Stimulated activated CD4-positive, alpha-beta T cell treated with anti-CD3 and anti-CD28 coated beads, TNF-alpha, amount 100 ng/mL, for 48 hours (primary cell): ENCODE measurements at places on chromosomes 5 and 9.

DNA sequence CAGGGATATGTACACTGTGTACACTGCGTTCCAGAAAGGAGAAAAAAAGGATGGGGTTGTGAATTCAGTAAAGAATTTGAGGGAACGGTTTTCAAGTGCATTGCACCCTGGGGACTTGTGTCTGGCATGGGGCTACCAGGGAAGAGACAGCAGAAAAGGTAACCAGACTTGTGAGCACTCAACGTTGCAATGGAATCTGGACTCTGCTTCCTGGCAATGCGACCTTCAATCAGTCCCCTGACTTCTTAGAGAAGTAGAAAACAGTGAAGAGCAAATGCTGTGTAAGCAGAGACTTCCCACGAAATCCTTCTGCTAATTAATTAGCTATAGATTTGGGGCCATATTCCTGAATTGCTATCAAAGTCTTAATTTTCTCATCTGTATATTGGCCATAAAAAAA is 36.3 kb downstream of the MACIR start:
- no peak for DNase-seq

- DNase-seq, result no peak
Measured at GRCh38 chr5:1058083-1058945, 49.7 kb downstream of the NKD2 start.

- no peak for DNase-seq
Measured at GRCh38 chr9:98339987-98340800, 84.7 kb upstream of the TBC1D2 start.

DNA sequence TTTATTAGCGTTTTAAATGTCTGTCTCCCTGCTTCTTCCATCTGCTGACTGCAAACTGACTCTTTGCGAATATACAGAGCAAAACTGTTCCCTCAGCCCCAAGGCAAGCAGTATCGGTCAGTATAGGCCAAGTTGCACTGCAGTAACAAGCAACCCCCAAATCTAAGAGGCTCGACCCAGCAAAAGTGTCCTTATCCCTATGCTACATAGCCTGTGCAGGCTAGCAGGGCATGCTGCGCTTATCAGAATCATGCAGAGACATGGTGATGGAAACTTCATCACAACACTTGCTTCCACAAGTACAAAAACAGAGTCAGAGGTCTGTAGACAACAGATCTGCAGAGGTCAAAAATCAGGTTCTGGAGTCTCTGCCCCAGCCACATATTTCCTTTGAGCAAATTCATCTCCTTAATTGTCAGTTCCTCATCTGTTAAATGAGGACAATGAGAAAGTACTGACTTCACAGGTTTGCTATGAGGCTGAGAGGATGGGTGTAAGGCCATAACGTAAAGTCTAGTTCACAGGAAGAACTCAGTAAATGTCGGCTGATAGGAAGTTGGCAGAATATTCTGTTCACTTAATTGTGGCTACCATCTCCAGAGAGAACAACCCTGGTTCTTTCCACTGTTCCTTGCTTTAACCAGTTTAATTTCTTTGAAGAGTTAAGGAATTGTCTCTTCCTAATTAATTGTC is 9.6 kb upstream of the IL17B start:
- no peak for DNase-seq

GRCh38 chr5:61018062-61018461 is 73.1 kb downstream of the NDUFAF2 start:
- no peak for DNase-seq

DNA sequence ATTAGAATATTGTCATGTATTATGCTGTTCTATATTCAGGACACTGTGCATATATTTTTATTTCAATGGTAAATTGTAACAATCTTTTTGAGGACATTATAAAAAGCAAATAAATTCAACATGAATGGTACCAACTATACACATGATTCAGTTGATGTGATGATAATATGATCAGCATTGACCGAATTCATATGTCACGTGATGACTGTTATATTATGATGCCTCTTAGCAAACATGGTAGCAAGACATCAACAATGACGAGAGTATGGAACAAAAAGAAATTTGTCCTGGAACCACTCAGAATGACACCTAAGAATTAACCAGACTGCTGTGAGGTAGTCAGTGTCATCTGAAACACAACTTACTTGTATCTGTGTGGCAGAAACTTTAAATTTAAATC is 161.5 kb upstream of the OR13F1 start:
- no peak for DNase-seq

GRCh38 chr5:6765612-6766525 is 52.6 kb downstream of the TENT4A start:
- DNase-seq, result peak; percentile 57

DNA sequence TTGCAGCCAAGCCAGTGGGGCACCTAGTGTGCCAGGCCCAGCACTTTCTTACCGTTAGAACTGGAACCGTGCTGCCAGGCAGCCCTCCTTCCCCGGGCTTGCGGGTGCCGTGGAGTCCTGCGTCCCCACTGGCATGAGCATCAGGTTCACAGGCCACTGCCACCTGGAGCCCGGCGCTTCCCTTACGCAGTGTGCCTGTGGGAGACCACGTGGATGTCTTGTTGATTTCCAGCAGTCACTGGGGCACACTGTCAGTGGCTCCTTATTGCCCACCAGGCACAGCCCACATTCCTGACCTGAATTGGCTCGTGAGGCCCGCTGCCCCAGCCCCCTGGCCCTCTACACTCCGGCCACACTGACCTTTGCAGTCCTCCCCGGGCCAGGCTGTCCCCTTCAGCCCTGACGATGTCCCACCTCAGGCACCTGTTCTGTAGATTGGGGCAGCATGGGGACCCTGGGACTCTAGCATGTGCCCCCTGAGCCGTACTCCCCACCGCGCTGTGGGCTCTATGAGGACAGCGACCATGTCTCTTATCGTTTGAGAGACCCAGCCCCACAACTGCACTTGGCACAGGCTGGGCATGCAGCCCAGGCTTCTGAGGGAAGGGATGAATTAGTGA is 10.4 kb upstream of the CEL start:
- DNase-seq, result no peak

GRCh38 chr5:14669975-14670374 is 5.5 kb downstream of the OTULIN start:
- no peak for DNase-seq

- DNase-seq, result no peak
Measured at GRCh38 chr5:80357671-80358070, 37.9 kb downstream of the SPZ1 start.

- no peak for DNase-seq
Measured at GRCh38 chr5:56389261-56389660, 156.1 kb upstream of the ANKRD55 start.

- DNase-seq, result no peak
Measured at GRCh38 chr5:62256161-62257019, 49.6 kb upstream of the KIF2A start.

GRCh38 chr5:14756478-14756877 is 92.0 kb downstream of the OTULIN start:
- no peak for DNase-seq

- DNase-seq, result no peak
Measured at GRCh38 chr5:120538149-120538548, 74.0 kb downstream of the PRR16 start.

DNA sequence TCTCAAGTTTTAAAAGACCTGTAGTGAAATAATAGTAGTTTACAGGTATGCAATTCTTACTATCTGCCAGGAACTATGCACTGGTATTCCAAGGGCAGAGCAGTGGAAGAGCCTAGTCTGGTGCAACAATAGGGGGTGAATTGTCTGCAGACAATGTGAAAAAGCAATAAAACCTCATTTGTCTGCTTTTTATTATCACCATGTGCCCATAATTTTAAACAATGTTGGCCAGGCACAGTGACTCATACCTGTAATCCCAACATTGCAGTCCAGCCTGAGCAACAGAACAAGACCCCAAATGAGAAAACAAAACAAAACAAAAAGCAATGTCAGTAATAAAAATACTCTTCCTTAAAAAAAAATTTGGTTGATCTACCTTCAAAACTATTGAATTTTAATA is 12.2 kb upstream of the SLC44A1 start:
- no peak for DNase-seq

- no peak for DNase-seq
Measured at GRCh38 chr5:5276430-5276829, 136.3 kb downstream of the ADAMTS16 start.

GRCh38 chr5:171747061-171747859 is 38.4 kb upstream of the SMIM23 start:
- DNase-seq, result no peak

GRCh38 chr5:40828690-40829661 is 6.0 kb downstream of the RPL37 start:
- no peak for DNase-seq

GRCh38 chr9:23447166-23447565 is 378.9 kb downstream of the ELAVL2 start:
- no peak for DNase-seq

- DNase-seq, result no peak
Measured at GRCh38 chr9:81146241-81146640, 543.1 kb downstream of the TLE1 start.

DNA sequence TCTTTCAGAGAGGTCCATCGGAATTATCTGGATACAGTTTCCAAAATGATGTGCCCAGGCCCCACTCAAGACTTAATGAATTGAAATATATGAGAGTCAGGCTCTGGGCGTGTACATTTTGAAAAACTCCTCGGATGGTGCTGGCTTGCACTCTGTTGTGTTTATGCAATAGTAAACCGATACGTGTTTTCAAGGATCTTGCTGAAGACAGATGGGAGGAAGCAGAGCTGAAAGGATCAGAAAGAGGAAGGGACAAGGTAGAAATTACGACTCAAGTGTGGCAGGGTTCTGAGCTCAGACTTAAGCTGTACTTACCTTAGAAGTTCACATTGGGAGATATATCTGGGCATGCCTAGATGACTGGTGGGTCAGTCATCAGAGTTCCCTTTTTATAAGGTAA is 13.7 kb upstream of the STOM start:
- DNase-seq, result no peak

GRCh38 chr5:138240650-138241385 is 27.7 kb upstream of the CDC23 start:
- no peak for DNase-seq

- no peak for DNase-seq
Measured at GRCh38 chr9:89532944-89533343, 35.0 kb upstream of the SEMA4D start.

DNA sequence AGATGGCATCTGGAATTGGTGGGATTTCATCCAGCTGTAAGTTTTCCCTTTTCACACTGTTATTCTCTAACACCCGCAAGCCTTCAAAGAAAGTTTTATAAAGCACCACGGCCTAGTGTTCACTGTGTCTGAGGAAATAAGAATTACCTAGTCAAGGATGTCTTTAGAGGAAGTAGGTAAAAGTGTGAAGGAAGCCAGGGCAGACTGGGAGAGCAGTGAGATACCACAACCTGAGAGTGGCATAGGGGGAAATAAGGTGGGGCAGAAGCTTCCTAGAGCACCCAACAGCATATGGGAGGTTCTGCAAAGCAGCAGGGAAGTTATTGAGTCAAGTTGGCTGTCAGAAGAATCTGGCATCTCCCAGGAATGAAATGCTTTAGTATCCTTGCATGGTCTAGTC is 241.2 kb downstream of the CETN3 start:
- no peak for DNase-seq

DNA sequence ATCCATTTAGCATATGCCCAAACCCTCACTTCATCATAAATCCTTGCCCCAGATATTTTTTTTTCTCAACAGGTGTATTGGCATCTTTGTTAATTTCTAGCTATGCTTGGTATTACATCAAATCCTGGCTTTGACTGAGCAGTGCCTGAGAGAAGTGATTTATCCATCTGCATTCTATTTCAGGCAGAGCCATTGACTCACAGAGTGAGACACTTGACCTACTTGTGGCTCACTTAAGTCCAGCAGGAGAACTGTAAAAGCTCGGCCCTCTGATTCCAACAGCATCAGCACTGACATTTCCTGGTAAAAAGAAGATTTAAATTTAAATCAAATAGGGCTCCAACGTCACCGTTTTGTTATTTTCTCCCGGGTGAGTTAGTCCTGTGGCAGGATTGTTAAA is 93.4 kb downstream of the PLK2 start:
- DNase-seq, result no peak

DNA sequence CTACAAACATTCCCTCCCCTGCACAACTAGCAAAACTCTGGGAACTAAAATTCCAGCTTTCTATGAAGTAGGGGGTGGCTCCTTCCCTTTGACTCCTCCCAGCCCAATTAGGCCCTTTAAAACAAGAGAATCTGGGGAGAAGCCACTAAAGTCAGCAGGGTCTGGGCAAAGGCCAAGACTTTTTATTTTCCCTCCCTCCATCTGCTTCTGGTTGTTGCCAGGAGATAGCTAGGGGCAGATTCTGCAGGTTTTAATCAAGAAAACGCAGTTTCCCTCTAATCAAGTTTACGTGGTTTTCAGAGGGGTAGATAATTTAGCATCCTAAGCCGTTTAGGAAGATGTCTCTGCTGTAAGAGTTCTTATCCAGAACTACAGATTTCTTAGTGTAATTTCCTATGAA is 114.5 kb upstream of the CDH6 start:
- DNase-seq, result no peak

DNA sequence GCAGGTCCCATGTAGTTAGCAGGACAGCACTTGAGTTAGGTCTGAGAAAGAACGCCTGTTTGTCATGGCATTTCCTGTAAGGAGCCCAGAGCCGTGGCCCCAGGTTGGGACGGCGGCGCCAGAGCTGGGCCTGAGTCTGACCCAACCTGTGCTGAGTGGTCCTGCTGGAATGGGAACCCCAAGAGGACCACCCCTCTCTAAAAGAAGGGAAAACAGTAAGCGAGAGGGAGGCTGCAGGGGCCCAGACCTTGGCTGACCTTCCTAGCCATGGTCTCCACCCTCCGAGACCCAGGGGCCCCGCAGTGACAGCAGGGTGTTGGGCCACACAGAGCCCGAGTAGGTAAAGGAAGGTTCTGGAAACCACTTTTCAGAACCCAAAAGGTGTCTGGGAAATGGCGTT is 1.8 kb upstream of the LRRC14B start:
- DNase-seq, result no peak

GRCh38 chr5:15630441-15630840 is 130.5 kb downstream of the FBXL7 start:
- no peak for DNase-seq

DNA sequence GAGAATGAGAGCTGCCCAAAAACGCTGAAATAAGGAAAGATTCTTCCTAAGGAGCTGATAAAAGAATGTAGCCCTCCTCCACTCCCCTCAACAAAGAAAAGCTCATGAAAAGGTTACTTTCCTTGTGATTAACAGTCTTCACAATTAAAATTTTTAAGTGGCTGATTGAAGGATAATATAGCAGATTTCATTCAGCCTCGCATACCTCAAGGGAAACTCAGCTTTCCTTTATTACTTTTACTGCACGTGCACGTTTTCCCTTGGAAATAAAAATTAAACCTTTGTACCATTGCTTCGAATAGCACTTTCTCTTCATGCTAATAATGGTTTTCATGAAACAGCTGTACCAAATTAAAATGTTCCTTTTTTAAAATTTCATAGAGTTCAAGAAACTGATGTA is 234.0 kb upstream of the GRAMD2B start:
- no peak for DNase-seq

- DNase-seq, result no peak
Measured at GRCh38 chr9:100355561-100355960, 2.8 kb upstream of the TEX10 start.

DNA sequence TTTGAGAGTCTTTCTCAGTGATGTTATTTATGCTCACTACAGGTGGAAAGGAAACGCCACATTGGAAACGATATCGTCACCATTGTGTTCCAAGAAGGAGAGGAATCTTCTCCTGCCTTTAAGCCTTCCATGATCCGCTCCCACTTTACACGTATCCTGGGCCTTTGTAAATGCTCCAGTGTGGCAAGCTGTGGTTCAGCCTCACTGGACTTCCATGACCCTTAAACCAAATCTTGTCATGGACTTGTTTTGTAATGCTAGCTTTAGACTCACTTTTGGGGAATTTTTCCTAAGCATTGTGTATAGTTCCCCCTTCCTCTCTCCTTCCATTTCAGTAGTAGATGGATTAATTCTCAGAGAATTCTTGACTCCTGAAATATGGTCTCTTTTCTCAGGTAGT is 60.9 kb upstream of the SLC2A8 start:
- DNase-seq, result no peak
